Activated CD8-positive, alpha-beta memory T cell treated with anti-CD3 and anti-CD28 coated beads for 1 hour (primary cell): ENCODE measurements at places on chromosomes 6 and 20.

GRCh38 chr6:41157323-41157722 is 3.2 kb upstream of the TREML1 start:
- DNase-seq: no peak

- no peak for DNase-seq
Observed at GRCh38 chr20:60459212-60459611, 501.0 kb downstream of the CDH26 start.

DNA sequence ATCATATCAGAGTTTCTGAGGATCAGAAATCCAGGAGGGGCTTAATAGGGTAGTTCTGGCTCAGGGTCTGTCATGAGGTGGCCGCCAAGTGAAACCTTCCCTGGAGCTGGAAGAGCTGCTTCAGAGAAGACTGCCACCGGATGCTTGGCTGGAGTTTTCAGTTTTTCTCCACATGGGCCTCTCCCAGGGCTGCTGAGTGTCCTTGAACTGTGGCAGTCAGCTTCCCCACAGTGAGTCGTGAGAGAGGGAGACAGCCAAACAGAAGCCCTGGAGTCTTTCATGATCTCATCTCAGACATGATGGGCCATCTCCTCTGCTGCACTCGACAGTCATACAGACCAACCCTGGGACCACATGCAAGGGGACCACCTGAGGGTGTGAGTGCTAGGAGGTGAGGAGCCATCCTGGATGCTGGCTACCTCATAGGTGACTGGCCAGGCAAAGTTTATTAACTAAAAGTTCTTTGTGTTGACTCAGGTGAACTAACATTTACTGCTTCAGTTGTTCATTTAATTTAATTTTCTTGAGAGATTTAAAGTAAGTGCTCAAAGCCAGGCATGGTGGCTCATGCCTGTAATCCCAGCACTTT is 71.5 kb downstream of the SHLD1 start:
- DNase-seq: no peak

DNA sequence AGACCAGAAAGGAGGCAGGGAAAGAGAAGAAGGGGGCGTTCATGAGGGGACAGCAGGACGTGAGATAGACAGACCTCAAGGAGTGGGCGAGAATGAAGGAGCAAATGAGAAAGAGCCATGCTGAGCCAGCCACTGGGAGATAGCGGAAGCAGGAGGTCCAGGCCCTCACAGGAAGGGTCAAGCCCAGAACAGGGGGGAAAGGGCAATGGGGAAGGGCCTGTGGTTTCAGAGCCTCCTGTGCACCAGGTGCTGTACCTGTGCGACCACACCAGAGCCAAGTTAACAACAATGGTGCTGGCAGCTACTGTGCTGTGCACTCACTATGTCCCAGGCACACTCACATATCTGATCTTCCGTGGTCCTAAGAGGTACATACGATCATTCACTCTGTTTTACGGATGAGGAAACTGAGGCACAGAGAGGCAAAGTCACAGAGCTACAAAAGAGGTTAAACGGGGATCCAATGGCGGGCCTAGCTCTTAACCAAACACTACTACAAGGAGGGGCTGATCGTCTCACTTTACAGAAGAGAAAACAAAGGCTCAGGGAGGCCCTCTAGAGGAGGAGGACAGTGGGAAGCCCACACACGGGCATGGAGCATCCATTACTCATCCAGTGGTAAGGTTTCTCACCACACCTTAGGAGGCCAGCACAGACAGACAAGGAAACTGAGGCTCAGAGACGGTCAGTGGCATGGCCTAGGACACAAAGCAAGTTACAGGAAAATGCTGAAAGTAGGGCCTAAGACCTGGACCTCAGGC is 129.1 kb downstream of the PREX1 start:
- no peak for DNase-seq
